Stimulated activated CD4-positive, alpha-beta T cell treated with anti-CD3 and anti-CD28 coated beads, Interleukin-1b, Interleukin-23, amount 100 ng/mL, for 1 hour (primary cell): ENCODE measurements at places on chromosomes 6 and 20.

DNA sequence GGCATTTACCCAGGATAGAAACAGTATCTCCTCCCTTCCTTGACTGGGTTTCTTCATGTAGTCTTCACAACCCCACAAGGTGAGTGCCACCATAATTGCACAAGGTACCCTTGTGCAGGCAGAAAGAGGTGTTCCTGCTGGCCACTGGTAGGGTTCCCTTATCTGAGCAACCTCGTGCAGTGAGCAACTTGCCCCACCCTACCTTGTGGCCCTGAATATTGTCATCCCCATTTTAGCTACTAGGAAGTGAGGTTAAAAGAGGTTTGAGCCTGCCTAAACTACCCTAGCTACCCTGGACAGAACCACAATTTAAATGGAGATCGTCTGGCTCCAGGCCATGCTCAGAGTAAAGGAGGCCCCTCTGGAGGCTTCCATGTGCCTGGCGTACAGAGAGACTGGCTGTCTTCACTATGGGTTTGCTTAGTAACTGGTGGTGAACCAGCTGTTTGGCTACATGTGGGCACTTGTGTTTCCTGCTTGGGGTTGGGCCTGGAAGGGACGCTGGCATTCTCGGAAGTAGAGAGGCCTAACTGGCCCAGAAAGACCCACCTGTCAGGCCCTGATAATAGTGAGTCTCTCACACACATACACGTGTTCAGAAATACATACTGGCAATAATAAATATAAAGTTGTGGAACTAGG, 148.8 kb downstream of the LRFN2 start:
- no peak for DNase-seq

GRCh38 chr6:126170978-126171382, 168.9 kb upstream of the CENPW start:
- no peak for DNase-seq

GRCh38 chr20:25238319-25239037, 9.4 kb upstream of the PYGB start:
- DNase-seq: no peak

GRCh38 chr6:156916130-156916801, 139.1 kb downstream of the ARID1B start:
- no peak for DNase-seq

DNA sequence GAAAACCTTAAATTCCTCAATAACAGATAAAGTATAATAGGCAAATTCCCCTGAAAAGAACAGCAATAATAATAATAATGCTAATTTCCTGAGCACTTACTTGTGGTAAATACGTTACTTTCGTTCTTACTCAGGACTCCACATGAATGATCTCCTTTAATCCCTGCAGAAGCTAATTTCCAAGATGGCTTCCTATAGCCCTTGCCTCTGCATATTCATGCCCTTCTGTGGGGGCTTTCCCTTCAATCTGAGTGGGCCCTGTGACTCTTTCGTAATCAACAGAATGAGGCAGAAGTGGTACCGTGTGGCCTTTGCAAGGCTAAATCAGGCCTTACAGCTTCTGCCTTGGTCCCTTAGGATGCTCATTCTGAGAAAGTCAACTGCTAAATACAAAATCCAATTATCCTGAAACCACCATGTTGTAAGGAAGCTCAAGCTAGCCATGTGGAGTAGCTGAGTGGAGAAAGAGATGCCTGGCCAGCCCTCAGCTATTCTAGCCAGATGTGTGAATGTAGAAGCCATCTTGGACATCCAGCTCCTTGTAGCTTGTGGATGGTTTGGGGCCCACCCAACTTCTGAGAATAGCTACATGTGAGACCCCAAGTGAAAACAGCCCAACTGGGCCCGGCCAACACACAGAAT, 50.5 kb downstream of the MCUR1 start:
- no peak for DNase-seq

GRCh38 chr6:165042912-165043311, 266.5 kb downstream of the C6orf118 start:
- no peak for DNase-seq

DNA sequence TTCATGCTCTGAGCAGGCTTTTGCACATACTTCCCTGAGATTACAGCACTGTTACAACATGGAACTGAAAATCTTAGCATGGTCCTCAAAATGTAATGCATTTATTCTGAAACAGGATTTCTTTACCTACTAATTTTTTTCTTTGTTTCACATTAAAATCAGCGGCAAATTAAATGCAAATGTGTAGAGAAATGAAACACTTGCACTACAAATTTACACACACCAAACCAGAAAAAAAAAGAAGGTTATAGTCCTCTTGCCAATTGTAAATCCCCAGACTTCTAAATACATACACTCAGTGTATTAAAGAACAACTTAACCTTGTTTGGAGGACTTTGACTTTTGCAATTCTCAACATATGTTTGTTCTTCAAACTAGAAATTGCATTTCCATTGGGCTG, 210.9 kb upstream of the TBX18 start:
- no peak for DNase-seq

DNA sequence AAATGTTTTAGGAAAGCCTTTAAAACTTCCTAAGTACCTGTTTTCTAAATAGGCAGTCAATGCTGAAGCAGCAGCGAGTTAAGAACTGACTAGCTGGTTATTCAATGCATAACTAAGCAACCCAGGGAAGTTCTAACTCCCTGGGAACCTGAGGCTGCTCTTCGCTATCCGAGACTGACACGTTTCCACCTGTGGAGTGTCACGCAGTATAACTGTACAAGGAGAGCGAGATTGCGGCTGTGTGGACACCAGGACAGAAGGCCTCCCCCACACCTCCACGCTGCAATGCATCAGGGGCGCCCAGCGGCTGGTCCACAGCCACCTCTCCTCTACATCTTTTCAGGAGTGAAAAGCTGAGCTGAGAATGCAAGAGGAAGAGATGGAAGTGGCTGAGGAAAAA, 8.0 kb downstream of the PXDC1 start:
- DNase-seq: no peak

DNA sequence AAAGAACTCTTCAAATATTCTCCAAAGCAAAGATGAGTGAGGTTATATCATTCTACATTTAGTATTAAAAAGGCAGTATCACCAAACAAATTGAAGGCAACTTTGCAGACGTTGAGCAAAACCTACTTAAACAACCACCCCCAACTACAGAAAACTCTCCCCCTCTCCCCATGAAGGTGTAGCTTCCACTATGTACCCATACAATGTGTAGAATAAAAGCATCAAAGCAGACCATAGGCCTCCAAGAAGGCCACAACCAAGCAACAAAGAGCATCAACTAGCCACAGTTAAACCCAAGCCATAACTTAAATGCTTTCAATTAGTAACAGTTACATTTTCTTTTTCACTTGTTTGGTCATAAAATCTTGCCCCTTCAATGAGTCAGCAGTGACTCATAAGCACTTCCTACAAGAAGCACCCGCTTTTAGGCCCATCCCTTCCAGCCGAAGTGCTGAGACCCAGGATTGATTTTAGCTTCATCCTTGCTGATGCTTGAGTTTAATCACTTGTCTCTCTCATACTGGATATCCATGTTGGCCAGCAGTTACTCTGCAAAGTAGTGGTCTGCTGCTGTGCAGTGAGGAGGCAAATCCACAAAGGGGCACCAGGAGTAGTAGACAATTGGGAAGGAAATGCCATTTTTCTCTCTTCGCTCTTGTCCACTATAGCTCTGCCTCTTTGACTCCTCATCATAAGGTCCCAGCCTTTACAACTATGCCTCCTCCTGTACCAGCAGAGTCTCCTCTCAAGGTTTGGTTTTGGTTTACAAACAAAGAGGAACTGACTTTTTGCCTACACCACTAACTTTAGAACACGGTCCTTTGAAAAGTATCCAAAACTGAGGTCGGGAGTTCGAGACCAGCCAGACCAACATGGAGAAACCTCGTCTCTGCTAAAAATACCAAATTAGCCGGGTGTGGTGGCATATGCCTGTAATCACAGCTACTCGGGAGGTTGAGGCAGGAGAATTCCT, 8.4 kb upstream of the NUP153 start:
- no peak for DNase-seq

DNA sequence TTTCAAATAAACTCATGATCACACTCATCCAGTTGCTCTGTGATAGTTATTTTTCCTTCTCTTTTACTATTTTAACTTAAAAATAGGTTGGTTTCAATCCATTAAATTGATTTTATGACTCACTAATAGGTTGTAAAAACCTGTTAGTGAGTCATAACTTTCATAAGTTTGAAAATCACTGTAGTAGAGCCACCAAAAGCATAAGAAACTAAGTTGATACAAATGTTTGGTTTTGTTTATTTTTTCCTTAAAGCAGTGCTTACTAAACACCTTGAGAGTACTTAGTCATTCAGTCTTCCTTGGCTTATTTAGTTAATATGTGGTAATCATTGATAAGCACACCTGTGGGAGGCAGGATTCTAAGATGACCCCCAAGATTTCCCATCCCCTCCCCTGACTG, 312.1 kb upstream of the MAN1A1 start:
- no peak for DNase-seq

DNA sequence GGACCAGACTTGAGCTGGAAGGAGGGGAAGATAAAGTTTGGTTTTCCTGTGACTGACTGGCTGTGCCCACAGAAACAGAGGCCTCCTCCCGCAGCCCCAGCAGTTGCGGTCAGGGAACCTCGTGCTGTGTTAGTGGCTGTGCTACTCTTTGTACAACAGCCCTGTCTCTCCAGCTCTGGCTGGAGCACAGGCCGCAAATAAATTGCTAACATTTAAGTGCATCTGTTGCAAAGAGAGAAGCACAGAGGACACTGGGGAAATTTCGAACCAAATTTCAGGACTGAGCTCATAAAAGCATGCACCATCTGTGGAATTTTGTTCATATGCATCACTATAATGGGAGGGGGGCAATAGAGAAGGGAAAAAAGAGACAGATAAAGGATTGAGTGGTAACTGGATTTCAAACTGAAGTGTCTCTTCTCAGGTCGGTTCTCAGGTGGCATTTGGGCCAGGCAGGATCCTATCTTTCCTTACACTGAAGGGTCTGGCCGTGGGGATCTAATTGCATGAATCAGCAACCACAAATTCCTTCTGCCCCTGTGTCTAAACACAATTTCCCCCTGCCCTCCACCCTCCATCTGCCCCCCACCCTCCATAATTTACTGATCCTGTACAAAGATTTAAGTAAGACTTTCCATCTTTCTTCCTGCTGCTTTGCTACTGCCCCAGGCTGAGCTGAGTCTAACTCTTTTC, 88.9 kb upstream of the ATXN1 start:
- no peak for DNase-seq

DNA sequence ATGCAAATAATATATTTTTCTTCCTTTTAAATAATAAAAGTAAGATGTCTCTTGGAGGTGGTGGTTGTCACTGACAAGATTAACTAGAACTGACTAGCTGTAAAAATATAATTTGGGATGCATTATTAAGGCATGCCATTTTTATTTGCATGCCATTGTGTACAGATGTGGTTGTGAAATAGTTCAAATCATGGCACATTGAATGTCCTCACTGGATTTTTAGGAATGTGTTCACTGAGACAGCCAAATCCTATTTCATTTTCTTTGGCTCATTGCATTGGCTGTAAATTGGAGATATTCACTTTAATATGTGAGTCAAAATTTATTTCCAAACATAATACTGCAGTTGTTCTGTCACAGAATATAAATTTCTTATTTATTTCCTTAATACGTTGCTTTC, 62.3 kb downstream of the ESR1 start:
- no peak for DNase-seq

GRCh38 chr20:40634891-40635290, 54.1 kb downstream of the MAFB start:
- no peak for DNase-seq

- DNase-seq: no peak
Observed at GRCh38 chr20:45848969-45849582, 8.1 kb downstream of the ACOT8 start.

GRCh38 chr6:157271441-157271840, 51.9 kb downstream of the TMEM242 start:
- DNase-seq: no peak

DNA sequence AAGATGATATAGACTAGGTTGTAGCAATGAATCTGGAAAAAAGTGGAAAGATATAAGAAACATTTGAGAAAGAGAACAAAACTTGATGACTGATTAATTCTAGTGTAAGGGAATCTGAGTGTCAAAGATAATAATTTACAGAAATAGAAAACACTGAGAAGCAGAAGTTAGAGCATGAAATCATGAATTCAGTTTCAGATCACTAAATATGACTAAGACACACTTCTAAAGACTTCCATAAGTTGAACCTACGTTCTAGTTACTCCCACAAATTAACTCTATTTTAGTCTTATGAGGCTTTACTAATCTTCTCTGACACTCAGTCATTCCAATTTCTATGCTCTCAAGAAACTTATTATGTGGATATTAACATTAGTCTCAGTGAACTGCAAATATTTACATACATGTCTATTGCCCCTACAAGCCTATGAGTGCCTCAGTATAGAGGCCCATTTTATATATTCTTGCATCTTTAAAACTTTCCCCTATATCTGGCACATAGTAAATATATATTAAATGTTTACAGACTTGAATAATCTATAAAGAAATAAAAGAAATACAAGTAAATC, 30.4 kb downstream of the IBTK start:
- DNase-seq: no peak

DNA sequence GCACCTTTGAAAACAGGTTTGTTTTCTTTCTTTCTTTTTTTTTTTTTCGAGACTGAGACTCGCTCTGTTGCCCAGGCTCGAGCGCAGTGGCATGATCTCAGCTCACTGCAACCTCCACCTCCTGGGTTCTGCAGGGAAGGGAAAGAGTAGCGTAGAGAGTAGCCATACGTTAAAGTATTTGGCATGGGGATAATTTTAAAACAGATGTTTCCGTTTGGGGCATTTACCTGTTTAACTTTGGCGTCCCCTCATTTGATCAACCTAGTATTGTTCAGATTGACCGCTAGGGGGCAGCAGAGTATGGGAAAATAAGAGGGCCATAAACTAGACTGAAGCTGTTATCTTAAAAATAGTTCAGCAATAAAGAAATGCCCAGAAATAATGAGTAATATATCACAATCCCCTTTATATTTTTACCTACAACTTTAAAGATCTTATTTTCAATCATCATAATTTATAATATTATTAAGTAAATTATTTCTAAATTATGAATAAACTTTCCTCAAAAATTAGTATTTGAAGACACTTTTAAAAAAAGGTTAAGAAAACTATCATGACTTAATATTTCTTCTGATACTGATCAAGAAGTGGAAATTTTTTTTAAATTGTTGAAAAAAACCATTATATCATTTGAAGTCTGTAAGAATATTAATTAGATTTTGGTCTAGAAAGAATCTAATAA, 7.6 kb upstream of the TAAR9 start:
- DNase-seq: peak; percentile 48

DNA sequence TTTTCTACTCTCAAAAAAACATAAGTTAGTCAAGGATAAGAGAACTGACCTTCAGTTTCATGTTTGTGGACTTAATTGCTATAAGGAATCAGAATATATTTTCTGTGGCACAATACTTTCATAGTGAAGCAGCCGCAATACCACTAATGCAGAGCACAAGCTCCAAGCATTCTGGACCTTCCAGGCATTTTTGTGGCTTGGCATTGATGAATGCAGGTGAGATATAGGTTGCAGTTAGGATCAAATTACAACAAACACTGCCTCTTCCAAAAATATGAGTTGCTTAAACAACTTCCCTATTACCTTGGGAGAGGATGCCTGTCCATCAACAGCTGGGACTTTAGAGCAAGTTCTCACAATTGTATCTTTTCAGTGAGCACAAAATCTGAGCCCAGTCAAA, 162.8 kb upstream of the RSPO3 start:
- DNase-seq: no peak
